ENCODE measurements at places on chromosomes 1 and 21.

GRCh38 chr21:45972716-45973474 lies 8.7 kb upstream of the COL6A1 start:
- DNase-seq, result peak; percentile 96

- DNase-seq, result peak; percentile 28
Observed at GRCh38 chr1:229280921-229281320, 10.0 kb downstream of the RAB4A start.

- no peak for DNase-seq
Observed at GRCh38 chr1:42043182-42043581, 110.0 kb upstream of the GUCA2B start.

GRCh38 chr1:81330521-81330920 lies 470.2 kb upstream of the ADGRL2 start:
- no peak for DNase-seq

GRCh38 chr1:19325958-19326747 lies 14.0 kb downstream of the SLC66A1 start:
- no peak for DNase-seq

DNA sequence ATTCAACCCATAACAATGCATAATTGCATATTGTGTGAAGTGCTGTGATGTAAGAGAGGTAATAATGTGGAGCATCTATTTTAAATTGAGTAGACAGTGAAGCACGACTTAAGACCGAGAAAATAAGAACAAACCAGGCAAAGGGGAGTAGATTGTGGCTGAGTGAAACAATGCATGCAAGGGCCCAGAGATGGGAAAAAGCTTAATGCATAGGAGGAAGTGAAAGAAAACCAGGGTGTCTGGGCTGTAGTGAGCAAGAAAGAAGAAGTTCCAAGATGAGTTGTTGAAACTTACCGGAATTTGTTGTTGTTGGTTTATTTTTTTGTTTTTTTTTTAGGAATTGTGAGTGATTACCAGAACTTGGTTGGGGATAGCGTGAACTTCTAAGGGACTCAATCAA lies 104.7 kb downstream of the SNX7 start:
- DNase-seq, result no peak

DNA sequence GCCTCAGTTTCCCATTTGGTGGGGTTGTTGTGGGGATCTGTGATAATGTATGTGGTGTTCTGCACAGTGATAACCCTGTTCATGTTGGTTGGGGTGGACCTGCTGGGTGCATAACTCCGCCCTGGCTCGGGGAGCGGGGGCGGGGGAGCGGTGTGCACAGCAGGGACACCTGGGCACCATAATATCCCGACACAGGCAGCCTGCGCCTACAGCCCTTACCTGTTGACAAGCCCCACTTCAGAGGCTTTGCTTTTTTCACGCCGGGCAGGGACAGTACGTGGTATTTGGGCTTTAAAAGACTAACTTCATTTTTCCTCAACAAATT lies 48.0 kb upstream of the ACOT11 start:
- no peak for DNase-seq

GRCh38 chr1:9846611-9847171 lies 22.9 kb upstream of the CLSTN1 start:
- DNase-seq, result no peak

- DNase-seq, result no peak
Observed at GRCh38 chr1:117565745-117566455, 39.9 kb upstream of the TENT5C start.

DNA sequence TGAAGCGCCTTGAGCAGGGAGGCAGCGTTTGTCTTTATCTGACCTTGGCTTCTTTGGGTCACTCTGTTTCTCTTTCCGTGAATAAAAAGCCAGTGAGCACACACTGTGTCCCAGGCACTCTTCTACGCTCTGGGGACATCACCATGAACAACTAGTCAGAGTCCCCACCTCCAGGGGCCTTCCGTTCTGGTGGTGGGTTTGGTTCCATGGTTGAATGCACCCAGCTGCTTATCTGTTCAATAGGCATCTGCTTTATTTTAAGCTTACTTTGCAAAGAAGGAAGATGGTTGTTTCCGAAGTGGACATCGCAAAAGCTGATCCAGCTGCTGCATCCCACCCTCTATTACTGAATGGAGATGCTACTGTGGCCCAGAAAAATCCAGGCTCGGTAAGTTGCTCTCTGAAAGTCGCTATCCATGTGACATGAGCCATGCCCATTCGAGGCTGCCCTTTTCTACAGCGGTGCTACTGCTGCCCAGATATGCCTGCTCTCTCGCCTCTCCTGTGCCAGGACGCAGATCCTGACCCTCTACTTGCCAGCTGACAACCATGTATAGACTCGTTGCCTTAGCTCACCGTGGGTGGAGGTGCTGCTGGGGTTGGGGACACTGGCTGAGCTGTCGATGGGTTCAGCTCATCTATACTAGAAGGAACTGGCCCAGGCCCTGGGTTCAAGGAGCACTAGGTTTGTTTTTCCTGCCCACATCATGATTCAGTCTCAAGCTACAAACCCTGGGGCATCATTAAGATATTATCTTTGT lies 5.9 kb downstream of the MX1 start:
- DNase-seq, result no peak

GRCh38 chr1:15886611-15887167 lies 39.2 kb downstream of the SPEN start:
- no peak for DNase-seq

- DNase-seq, result no peak
Observed at GRCh38 chr1:158272681-158273080, 17.0 kb upstream of the CD1C start.

- no peak for DNase-seq
Observed at GRCh38 chr1:64542118-64542517, 72.2 kb downstream of the CACHD1 start.

GRCh38 chr1:29513357-29513756 lies 277.0 kb downstream of the PTPRU start:
- peak; percentile 68 for DNase-seq

GRCh38 chr1:40161125-40161887 lies at the start of gene RLF:
Gene RLF, plus strand, starts transcription at chr1:40161387. Its CDS starts 13 bp downstream, at chr1:40161400.
- peak; percentile 90 for DNase-seq

GRCh38 chr1:1594602-1595260 lies 5.2 kb downstream of the FNDC10 start:
- no peak for DNase-seq

GRCh38 chr1:34625521-34626015 lies 129.3 kb upstream of the GJB5 start:
- DNase-seq, result no peak

- DNase-seq, result no peak
Observed at GRCh38 chr1:2540816-2541492, 10.9 kb upstream of the HES5 start.

- no peak for DNase-seq
Observed at GRCh38 chr1:160797861-160798273, 1.9 kb downstream of the LY9 start.

DNA sequence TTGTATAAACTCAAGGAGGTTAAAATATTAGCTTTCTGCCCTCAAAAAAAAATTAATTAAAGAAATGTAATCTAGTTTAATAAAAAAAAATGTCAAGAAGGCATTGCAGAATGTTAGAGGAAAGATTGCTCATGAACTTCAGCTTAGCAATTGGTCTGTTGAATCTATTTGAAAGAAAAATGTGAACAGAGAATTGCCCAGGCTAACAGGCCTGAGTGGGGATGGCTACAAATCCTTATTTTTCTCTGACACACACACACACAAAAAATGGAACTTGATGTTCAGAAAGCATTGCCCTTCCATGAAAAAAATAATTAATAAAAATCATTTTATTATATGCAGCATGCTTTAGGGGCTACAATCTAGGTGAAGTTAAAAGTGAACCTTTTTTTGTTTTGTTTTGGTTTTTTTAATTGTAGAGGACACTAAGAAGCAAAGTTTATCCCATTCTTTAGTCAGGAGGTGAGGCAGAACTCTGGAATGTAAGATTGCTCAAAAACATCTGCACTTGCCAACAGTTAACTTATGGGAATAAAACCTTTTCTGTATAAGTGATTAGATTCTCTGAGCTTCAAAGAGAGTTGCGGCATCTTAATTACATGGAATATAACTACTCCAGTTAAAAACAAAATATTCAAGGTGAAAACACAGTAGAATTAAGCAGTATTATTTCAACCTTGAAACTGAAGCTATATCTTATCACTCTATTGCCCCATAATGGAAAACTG lies 658.5 kb upstream of the ADGRL2 start:
- DNase-seq, result peak; percentile 74

Data from fibroblast of mammary gland (primary cell).